ENCODE measurements at places on chromosomes 11 and 22.

DNA sequence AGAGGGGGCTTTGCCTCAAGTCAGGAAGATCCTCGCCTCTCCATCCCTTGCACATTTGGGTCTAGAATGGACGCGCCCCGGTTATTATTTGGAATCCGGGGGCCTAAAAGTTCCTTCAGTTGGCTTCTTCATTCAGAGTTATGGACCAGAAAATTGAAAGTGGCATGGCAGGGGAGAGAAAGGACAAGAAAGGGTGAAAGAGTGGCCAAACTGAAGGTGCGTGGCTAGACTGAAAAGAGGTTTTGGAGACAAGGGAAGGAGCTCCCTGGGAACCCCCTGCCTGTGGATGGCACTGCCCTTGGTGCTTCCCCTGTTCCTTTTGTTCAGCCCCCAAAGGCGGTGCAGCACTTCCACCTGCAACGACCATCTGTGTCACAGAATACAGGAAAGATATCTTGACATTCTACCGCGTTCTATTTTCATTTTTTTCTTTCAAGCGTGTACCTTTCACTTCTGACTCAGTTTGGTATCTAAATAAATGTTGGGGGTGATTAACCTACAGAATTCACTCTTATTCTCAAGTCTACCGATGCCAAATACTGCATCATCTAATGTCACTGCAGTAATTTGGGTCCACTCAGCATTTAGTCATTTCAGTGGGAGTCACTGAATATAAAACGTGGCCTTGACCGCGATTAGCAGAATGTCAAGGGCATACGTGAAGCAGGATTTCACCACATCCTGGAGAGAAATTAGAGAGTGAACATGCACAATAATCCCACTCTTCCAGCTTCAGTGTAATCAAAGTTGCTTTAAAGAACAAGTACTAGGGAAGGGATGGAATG is 88.1 kb upstream of the ARHGAP32 start:
- DNase-seq = peak; percentile 14

DNA sequence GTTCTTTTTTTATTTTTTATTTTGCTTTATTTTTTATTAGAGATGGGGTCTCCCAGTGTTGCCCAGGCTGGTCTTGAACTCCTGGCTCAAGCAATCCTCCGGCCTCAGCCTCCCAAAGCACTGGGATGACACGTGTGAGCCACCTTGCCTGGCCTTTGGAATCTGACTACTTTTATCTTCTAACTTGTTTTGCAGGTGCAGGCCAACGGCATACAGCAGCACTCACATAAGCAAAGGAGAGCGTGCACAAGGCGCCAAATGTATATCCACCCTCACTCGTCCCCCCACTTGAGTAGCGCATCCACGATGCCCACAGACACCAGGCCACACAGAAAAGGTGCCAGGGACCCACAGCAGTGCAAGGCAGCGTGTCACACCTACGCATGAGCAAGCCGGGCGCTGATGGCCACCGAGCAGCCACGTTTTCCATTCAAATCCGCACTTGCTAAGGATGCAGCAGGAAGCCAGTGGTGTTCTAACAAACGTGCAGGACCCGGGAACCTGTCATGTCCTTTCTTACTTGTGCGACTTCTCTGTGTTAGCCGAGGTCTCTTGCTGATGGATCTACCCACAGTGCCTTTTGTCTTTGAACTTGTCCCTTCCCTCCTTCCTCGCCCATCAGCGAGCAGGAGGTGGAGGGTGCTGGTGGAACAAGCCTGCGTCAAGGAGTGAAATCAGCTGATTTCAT is 5.9 kb downstream of the ASCL2 start:
- DNase-seq = no peak

DNA sequence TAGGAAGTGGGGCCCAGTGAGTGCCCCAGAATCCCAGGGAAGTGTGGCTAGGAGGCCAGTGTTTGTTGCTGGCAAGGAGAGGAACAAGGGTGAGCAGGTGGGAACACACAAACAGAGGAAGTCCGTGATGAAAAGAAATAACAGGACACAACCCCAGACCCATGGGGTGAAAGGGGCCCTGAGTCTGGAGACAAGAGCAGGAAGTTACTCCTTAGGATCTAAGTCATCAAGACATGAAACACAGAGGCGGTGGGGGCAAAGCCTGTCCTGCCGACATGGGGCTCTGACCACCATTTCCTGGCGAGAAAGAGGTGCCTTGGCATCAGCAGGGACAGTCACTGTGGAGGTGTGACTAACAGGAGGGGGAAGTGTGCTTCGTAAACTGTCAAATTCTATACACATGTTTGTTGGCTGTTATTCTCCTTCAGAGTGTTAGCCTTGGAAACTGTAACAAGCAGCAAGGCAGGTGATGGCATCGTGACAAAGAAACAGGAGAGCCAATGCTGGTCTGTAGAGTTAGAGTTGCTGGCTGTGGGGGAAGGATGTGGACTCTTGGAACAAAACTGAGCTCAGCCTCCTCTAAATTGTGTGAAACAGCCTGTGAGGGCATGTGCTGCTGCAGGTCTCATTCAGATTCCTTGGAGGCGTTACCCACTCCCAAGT is 21.7 kb downstream of the CHST1 start:
- DNase-seq = no peak

GRCh38 chr11:103862094-103862801 is 174.2 kb upstream of the DDI1 start:
- DNase-seq = no peak

DNA sequence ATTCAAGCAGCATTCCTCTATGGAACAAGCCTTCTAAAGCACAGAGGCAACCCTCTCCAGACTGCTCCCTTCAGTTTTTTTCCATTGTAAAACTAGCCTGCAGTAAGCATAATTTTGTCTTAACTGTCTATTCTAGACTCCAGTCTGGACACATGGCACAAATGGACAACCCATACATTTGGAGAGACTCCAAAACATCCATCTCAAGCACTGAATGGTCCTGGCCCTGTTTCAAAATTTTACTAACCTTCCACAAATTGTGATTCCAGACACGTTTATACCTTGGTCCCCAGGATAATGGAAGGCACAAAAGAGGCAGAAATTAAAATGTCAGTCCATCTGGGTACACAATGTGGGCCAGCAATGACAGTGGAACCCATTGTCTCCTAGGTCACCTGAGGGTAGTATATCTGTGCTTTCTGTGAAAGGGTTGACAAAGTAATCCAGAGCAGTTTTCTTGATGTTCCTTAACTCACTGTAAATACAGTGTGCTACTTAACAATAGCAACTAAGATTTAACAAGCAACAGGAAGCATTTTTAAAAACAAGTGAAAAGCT is 16.2 kb upstream of the SESN3 start:
- no peak for DNase-seq

DNA sequence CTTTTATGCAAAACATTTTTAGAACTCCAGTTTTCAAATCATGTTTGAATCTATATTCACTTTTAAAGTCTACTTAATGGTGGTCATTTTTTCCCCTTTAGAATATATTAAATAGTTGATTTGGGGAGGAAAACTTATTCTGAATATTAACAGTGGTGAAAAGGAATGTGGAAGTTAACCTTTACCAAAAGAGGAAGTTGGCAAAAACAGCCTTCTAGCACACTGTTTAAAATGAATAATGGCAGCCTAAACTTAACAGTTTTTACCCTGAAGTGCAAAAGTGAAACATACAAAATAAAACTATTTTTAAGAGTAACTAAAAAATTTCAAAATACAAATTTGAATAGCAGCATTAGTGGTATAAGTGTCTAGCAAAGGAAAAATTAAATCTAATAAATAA is 86.4 kb downstream of the GRK3 start:
- DNase-seq = no peak

GRCh38 chr11:117313091-117313490 is 3.0 kb downstream of the BACE1 start:
- no peak for DNase-seq

- no peak for DNase-seq
These were observed 84.7 kb upstream of the AKIP1 start for GRCh38 chr11:8826139-8826786.

- no peak for DNase-seq
These were observed 50.7 kb upstream of the SPATA19 start for GRCh38 chr11:133896028-133896427.

DNA sequence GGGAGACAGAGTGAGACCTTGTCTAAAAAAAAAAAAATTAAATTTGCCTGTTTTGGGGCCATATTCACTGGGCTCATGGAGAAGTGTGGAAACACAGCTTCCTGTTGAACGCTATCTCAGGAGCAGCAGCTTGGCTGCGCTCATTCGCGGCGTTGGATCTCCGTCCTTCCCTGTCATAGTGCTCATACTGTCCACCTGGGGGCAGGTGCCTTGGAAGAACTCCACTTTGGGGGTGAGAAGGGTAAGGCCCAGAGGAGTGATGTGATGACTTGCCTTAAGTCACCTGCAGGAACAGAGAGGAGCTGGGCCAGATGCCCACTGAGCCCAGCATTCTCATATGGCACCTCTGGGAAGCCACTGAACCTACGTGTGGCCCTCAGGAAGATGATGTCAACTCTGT is 82.8 kb downstream of the CABIN1 start:
- DNase-seq = no peak

DNA sequence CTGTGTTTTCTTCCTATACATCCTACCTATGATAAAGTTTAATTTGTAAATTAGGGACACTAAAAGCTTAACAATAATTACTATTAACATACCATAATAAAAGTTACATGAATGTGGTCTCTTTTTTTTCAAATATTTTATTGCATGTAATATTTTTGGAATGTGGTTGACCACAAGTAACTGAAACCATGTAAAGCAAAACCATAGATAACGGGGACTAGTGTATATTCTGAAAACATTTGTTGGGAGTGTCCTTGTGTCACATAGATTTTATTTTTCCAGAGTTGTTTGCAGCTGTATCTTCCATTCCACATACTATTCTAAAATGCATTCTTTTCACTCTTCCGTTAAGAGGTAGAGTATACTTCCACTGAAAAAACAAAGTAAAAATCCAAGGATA is 200.4 kb downstream of the KIF18A start:
- no peak for DNase-seq

GRCh38 chr11:6566704-6567370 is 36.6 kb downstream of the RRP8 start:
- no peak for DNase-seq

GRCh38 chr11:95091663-95092180 is 2.1 kb downstream of the ENDOD1 start:
- DNase-seq = no peak

DNA sequence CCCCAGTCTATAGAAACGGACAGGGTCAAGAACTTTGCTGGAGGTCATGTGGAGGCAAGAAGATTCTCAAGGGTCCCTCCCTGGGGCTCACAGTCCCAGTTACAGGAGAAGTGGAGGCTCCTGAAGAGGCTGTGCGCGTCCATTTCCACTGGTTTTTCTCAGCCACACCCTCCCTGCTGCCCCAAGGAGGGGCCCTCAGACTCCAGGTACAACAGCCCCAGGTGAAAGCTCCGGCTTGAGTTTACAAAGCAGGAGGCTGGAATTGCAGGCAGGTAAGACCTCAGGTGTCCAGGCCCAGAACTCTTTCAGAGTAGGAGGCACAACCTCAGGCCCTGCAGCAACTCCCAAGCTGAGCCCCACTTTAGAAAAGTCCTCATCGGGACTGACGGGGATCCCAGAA is 3.1 kb downstream of the SHANK2 start:
- DNase-seq = no peak

DNA sequence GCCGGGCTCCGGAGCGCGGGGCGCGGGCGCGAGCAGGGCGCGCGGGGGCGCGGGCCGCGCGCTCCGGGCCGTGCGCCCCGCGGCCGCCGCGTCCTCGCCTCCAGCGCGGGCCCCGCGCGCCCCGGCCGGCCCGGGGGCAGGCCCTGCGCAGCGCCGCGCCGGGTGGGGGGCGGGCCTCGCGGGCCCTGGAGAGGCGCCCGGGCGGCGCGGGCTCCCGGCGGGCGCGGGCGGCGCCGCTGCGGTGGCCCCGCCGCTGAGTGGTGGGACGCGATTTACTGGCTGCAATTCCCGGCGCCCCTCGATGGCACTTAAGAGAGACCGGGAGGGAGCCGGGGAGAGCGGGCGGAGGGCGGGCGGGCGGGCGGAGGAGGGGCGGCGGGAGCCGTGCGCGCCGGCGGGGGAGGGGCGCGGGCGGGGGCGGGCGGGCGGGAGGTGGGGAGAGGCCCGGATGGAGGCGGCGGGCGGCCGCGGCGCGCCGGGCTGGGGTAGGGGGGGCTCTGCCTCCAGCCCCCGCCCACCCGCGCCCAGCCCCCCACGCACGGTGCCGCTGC is 73.2 kb upstream of the TCF20 start:
- DNase-seq = no peak

GRCh38 chr11:59801981-59802638 is 8.5 kb downstream of the MRPL16 start:
- DNase-seq = no peak

GRCh38 chr11:83035070-83035854 is 36.4 kb downstream of the RAB30 start:
- DNase-seq = no peak

GRCh38 chr11:2778630-2779498 is 79.1 kb upstream of the KCNQ1OT1 start:
- no peak for DNase-seq

GRCh38 chr11:46676436-46677158 is 23.8 kb downstream of the ARHGAP1 start:
- DNase-seq = no peak

GRCh38 chr22:42610186-42610585 is 4.5 kb downstream of the POLDIP3 start:
- DNase-seq = no peak

GRCh38 chr11:50247309-50247874 is 214.7 kb downstream of the OR4C45 start:
- no peak for DNase-seq

- DNase-seq = no peak
These were observed 19.8 kb upstream of the SHANK2 start for GRCh38 chr11:71272161-71272560.

- no peak for DNase-seq
These were observed 7.5 kb upstream of the FOLR2 start for GRCh38 chr11:72209101-72209500.

DNA sequence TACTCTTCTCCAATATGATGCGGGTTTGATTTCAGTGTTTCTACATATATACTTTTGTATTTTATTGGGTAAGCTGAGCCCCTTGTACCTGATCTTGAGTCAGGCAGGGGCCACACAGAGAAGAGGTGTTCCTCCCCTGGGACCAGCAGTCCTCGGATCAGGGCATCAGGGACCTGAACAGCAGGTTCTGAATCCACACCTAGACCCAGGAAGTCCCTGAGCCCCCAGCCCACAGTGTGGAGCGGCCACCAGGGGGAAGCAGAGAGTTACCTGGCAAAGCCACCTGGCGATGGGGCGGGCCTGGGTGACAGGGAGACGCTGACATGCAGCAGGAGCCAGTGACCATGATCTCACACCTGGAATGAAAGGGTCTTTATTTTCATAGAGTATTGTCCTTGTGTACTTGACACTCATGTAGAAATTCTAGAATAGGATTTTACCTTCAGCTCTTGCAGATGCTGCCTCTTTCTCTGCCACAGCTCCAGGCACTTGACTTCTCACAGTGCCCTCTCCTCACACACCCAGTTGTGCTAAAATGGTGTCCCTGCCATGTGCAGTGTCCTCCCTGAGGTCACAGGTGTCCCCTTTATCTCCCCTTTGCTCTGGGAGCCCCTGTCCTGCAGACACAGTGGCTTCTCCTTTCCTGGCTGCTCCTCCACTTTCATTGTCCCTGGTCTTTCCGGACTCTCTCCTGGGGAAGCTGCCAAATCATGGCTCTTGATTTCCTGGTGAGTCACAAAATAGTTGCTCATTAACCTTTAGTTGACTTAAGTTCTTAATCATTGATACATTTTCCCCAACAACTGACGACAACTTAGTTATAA is 48.5 kb downstream of the GGTLC2 start:
- DNase-seq = peak; percentile 68

GRCh38 chr11:65446446-65447277 is 24.1 kb downstream of the NEAT1 start:
- DNase-seq = no peak

GRCh38 chr11:95359756-95360155 is 128.8 kb upstream of the SESN3 start:
- no peak for DNase-seq
